ENCODE measurements at places on chromosomes 2 and 18.

GRCh38 chr2:227312579-227312978 is 12.5 kb upstream of the MFF start:
- no peak for DNase-seq

- DNase-seq, result no peak
Measured at GRCh38 chr18:58391932-58392323, 237.0 kb downstream of the ALPK2 start.

DNA sequence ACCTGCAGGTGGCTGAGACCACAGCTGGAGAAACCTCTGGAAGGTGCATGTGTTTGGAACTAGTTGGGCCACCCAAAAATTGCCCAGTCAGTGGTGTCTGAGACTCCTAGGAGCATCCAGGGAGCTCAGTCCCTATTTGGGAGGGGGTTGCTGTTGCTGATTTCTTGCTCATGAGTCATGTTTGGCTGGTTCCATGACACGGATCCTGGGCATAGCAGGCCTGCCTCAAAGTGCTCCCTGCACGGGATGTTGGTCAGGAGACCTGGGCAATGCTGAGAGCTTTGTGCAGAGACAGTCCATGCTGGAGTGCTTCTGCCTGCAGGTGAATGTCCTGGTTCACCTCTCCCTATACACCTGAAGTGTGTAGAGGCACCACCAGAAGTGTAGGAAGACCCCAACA is 194.2 kb downstream of the GLI2 start:
- DNase-seq, result no peak

GRCh38 chr2:88680916-88681315 is 10.6 kb upstream of the RPIA start:
- no peak for DNase-seq

DNA sequence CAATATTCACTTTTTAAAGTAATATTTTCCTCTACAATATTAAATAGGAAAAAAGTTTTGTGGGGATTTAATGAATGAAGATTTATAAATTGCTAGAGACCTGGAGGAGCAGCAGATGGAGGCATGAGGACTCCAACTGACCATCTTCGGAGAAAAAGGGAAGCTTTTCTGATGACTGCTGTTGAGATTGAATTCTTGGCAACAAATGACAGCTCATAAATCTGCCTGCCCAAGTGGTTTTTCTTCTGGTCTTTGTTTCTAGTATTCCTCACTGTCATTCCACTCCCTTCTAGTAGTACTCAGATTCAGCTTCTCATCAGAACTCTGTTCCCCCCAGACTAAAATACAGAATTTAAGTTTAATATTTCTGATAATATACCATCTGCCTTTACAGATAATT is 157.0 kb downstream of the EML6 start:
- no peak for DNase-seq

GRCh38 chr2:144625226-144625625 is 105.3 kb upstream of the ZEB2 start:
- no peak for DNase-seq

GRCh38 chr2:240460253-240460711 is 24.8 kb downstream of the GPC1 start:
- DNase-seq, result no peak

GRCh38 chr18:45012286-45012685 is 331.6 kb downstream of the SETBP1 start:
- DNase-seq, result no peak
